Activated naive CD4-positive, alpha-beta T cell treated with anti-CD3 and anti-CD28 coated beads, Interleukin-2, amount 50 U/mL, for 72 hours (primary cell): ENCODE measurements at places on chromosomes 16 and 17. TPM values are rescaled to one million over a fixed set of nuclear protein-coding genes. Genes with fewer than 3 reads are reported as not detected.

NPIPA8 gene
- 32.4 TPM for total RNA-seq

AOC3 gene
- total RNA-seq, result 5.0 TPM

DNA sequence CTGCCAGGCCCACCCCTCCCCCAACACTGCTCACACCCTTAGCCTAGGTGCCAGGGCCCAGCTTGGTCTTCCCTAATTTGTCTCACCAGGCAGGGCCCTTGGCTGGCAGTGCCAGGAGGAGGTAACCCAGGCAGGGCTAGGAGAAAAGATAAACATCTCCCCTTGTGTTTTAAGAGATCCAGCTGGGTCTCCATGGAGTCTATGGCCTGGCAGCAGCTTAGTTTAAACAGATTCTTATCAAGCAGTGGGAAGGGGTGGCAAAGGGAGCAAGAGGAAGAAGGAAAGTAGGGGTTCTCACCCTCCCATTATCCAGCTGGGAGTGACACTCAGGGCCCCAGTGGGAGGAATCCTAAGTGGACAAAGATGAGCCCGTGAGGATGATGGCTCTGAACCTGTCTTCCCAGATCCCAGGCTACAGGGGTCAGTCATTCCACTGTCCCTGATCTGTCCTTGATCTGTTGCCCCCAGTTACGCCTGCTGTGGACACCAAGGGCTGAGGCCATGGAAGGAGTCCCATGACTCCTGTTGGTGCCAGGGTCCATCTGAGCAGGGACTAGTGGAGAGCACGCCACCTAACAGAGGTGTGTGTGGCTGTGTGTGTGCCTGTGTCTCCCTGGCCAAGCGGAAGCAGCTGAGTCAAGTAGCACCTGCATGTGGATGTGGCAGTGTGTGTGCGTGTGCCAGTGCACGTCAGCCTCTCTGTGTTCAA lies 47.4 kb upstream of the MEIOC start:
- no peak for DNase-seq

- DNase-seq, result no peak
These were observed 1.0 kb downstream of the BAHCC1 start for GRCh38 chr17:81396278-81396721.

GRCh38 chr17:29588562-29589411 lies 661 bp downstream of the GIT1 start:
- no peak for DNase-seq
